ENCODE measurements at places on chromosomes 6 and 20.

GRCh38 chr6:109349419-109349987 lies 32.8 kb downstream of the CD164 start:
- no peak for DNase-seq

DNA sequence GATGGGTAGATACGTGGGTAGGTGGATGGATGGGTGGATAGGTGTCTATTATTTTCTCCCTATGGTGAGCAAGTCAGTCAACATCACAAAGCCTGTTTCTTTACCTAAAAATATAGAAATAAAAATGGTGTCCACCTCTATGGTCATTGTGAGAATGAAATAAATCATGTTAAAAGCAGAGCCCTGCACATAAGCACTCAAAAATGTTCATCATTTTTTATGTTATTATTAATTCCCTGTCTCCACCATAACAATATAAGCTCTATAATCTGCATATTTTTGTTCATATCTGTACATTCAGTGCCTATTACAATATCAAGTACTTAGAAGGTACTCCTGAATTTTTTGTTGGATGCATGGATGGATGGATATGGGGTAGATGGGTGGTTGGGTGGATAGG lies 177.6 kb downstream of the ZMYND8 start:
- no peak for DNase-seq

DNA sequence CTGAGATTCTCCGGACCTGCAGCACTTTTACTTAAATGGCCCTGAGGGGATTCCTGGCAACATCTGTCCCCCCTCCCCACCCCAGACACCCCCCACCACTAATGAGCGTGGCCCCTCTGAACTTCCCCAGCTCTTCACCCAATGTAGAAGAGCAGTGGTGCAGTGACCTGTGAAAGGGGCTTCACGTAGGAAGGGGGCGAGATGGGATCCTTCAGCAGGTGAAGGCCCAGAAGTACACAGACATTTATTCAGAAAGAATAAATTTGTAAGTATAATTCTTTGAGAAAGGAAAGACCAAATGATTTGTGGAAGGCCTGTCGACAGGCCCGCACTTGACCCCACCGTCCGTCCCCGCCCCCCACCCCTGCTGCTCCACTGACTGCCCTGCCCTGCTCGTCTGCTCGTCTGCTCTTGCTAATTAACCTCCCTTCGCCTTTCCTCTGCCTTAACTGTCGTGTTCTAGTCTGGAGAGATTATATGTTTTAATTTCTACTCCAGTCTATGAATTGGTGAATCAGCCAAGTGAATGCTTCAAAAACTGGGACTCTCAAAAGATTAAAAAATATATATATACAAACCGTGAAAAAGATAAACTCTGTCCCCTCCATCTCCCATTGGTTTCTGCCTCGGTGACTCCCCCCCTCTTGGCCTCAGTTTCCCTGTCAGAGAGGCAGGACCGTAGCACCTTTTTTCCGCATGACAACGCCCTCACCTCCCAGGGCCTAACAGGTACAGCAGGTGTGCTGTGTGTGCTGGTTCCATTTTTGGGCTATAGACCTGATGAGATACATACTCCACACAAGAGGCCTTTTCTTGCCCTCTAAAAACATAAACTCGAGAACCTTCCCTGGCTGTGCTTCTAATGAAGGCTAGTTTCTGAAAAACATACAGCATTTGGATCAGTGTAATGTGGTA lies 49.2 kb downstream of the GNAS start:
- no peak for DNase-seq

DNA sequence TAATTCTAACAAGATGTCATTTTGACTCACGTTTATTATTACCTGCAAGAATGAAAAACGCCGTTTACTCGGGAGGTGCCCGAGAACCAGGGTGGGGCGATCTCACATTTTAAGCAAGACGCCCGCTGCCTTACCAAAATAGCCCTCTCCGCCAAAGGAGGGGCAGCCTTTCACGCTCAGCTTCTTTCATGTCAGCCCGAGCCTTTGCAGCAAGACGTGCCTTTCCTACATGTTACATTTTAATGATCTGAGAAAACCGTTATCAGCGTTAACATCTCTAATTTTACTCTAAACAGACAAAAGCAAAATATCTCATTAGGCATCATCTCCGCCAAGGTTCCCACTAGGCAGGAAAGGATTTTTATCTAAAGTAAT lies 2.0 kb downstream of the BACH2 start:
- no peak for DNase-seq

DNA sequence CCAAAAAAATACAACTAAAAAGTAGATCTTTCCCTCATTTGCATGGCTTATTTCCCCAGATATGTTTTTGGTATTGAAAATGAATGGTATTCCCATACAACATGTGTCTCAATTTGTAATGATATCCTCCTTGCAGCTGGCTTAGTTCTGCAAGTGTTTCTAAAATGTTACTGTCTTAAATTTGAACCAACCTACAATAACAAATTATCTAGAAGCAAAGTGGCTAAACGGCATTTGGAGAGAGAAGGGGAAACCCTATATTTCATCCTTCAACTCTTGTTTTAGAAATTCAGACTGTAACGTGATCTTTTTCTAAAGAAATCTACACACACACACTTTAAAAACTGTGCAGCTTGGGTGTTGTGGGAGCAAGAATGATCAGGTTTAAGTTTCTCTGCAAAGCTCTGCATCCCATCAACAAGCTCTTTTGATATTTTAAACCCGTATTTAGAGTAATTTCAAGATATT lies 153.0 kb downstream of the SOBP start:
- no peak for DNase-seq

DNA sequence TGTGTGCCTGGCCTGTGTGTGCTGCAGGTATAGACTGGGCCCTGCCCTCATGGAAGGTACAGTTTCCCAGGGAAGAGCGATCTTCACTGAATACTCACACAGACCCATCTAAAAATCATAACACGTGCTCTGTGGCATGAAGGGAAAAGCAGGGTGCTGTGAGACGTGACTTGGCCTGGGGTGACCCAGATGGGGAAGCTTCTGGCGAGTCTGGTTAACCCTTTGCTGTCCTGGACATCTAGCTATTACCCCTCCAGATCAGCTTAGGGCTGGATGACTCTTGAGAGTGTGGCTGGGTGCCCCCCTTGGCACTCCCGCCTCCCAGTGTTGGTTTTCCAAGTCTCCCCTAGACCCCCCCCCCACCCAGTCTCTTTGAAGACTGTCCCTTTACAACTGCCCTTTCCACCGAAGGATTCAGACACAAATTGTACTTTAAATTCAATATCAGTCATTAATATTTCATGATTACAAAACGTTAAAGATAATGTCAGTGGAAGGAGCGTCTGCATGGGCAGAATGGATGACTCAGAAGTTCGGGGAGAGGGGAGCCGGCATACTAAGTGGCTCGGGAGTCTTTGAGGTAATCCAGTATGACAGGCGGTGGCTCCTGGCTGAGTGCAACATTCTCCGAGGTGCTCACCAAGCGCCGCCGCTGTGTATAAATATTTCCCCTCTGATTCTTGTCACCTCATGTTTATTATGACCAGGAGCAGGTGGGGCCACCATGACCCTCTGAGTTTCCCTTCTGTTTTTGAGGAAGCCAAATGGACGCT lies 77.3 kb downstream of the CD40 start:
- no peak for DNase-seq

GRCh38 chr6:15791448-15792181 lies 128.8 kb upstream of the DTNBP1 start:
- DNase-seq: peak; percentile 16

DNA sequence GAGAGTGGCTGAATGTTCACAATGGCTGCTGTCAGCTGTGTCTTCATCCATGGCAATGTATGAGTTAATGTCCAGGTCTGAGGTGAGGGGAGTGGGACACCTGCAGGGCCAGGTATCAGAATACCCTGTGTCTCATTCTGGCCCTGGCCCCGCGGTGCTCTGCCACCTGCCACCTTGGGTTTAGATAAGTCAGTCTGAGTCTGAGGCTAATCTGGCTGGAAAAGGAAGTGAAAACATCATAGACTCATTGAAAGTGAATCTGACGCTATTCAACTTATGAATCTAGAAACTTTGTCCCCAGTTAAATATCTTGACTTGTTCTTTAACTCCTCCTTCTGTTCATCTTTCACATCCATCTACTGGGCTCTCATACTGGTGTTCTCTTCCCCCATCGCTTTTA lies 267.1 kb upstream of the JAG1 start:
- DNase-seq: no peak

- DNase-seq: no peak
Observed at GRCh38 chr6:130724089-130724488, 103.1 kb upstream of the SMLR1 start.

- DNase-seq: no peak
Observed at GRCh38 chr6:135906542-135906941, 55.0 kb downstream of the PDE7B start.

DNA sequence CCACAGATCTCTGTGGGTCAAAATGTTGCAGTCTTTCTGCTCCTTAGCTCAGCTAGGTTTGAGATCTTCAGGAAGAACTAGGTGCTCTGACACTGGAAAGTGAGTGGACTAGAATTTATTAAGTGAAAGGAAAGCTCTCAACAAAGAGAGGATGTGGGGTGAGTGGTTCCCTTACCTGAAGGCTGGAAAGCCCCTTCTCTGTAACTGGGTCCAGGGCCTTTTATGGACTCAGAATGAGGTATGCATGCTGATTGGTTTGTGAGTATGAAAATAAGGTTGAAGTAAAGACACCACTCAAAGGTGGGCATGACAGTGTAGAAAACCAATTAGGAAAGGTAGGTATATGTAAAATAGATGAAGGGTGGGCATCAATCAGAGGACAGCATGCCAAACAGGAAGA lies 485.5 kb downstream of the CD109 start:
- DNase-seq: no peak

DNA sequence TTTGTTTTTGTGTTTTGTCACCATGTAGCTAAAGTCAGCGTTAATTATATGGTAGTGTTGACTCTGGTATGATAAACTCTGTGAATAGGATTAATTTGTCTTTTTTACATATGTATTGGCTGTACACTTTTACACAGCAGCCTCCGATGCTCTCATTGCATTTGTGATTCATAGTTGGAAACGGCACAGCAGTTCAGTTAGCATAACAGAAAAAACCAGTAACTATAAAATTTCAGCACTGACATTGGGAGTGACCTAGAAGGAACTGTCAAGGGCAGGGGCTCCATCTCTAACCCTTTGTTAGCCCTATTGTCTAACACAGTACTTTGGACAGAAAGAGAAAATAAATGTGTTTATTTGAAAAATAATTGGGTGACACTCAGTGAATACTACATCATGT lies 5.6 kb upstream of the BEND6 start:
- DNase-seq: no peak

- DNase-seq: no peak
Observed at GRCh38 chr6:139457476-139457875, 83.0 kb upstream of the CITED2 start.

- no peak for DNase-seq
Observed at GRCh38 chr20:51505566-51505965, 37.0 kb downstream of the NFATC2 start.

DNA sequence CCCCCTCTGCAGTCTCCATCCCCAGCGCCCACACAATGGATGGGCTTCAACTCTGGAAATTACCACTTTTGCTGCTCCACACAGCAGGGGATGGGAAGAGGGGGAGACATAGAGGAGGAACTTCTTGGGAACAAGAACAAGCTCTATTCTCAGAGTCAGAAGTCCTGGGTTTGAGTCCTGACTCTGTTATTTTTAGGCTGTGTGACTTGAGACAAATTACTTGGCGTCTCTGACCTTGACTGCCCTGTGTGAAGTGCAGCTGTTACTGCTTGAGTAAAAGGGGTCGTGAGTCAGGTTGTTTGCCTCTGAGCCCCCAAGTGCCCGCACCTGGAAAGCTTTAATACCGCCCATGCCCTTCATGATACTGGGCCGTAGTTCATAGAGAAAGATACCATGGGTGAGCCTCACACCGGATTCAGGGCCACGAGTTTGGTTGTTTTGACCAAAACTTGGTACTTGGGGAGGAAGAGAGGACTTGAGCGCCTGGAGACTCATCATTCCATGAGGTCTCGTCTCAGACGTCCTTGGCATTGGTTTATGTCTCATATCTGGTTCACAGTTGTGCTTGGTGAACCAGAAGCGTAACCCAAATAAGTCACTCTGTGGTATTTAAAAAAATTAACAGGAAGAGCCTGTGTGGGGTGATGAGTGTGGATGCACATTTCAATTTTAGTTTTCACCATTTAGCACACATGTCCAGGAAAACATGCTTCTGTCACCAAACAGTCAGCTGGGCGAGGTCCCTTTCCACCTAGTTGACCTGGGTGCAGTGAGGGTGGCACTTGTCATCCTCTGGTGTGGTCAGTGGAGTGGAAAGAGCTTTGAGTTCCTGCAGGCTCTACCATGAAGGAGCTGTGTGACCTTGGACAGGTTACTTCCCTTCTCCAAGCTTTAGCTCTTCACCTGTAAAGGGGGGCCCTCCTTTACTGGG lies 75.6 kb downstream of the CDC5L start:
- no peak for DNase-seq

- no peak for DNase-seq
Observed at GRCh38 chr20:49636447-49636846, 68.5 kb upstream of the PTGIS start.

- DNase-seq: no peak
Observed at GRCh38 chr20:46939031-46939965, 44.7 kb downstream of the EYA2 start.

DNA sequence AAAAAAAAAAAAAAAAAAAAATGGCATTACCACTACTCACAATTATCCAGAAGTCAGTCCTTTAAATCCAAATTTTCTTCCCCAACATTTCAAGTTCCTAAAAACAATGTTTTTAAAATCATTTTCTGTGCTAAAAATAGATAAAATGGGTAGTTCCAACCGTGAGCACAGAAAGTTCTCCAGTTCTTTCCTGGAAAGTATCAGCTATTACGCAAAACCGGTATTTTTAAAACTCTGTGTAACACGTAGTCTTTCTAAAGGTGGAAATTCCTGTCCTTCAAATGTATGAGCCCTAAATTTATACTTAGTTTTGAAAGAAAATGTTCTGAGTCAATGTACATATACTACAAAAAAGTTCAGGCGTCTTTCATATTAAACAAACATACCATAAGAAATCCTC lies 83.5 kb upstream of the SCAF8 start:
- DNase-seq: no peak

- no peak for DNase-seq
Observed at GRCh38 chr6:3304500-3305215, 45.9 kb downstream of the PSMG4 start.

- no peak for DNase-seq
Observed at GRCh38 chr6:16320533-16321340, 82.3 kb downstream of the GMPR start.

GRCh38 chr6:123990376-123990775 lies 186.7 kb downstream of the NKAIN2 start:
- DNase-seq: no peak

- no peak for DNase-seq
Observed at GRCh38 chr6:114739656-114740055, 396.8 kb upstream of the HS3ST5 start.

GRCh38 chr20:45098103-45098773 lies 2.7 kb downstream of the KCNS1 start:
- DNase-seq: no peak

DNA sequence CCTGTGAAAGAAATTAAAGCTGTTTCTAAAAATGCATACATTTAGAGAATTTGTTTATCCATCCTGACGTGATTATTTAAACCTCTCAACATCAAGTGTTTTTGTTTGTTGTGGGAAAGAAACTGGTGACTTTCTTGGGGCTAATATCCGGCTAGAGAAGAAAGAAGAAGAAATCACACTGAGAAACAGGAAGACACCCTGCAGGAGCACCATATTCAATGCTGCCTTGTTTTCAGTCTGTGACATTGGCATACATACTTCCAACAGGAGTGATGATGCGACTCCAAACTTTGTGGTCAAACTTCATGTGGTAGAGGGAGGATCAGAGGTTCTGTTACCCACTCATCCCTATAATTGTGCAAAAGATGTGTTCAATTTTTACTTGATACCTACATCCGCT lies 997.6 kb upstream of the CITED2 start:
- no peak for DNase-seq

GRCh38 chr6:110693296-110693695 lies 122.0 kb downstream of the CDK19 start:
- no peak for DNase-seq
